ENCODE measurements at places on chromosomes 3 and 15. TPM values are rescaled to one million over a fixed set of nuclear protein-coding genes. Genes with fewer than 3 reads are reported as not detected.

EHD4 gene
- 14.7 TPM for total RNA-seq

CCDC54 gene
- not detected for total RNA-seq

PRC1 gene
- total RNA-seq = 242 TPM

GOLGA6A gene
- not detected for total RNA-seq

PLSCR2 gene
- not detected for total RNA-seq

GREM1 gene
- total RNA-seq = 264 TPM

CISH gene
- 2.0 TPM for total RNA-seq

PCSK6 gene
- total RNA-seq = 1.1 TPM

MAGEL2 gene
- under 0.01 TPM for total RNA-seq

CPEB1 gene
- 5.9 TPM for total RNA-seq

C3orf20 gene
- total RNA-seq = under 0.01 TPM

TSC22D2 gene
- total RNA-seq = 18.5 TPM

MITF gene
- total RNA-seq = 6.6 TPM

GP5 gene
- total RNA-seq = under 0.01 TPM

IGSF11 gene
- not detected for total RNA-seq

PEX11A gene
- 2.8 TPM for total RNA-seq

PIGBOS1 gene
- 9.3 TPM for total RNA-seq

CACNA2D3 gene
- not detected for total RNA-seq

EPHA6 gene
- 0.22 TPM for total RNA-seq

AP2M1 gene
- total RNA-seq = 453 TPM
